ENCODE measurements at places on chromosomes 1 and 21.

- DNase-seq, result no peak
Observed at GRCh38 chr1:118739501-118739900, 248.6 kb downstream of the TBX15 start.

GRCh38 chr21:34935452-34935851 is 113.7 kb downstream of the RUNX1 start:
- no peak for DNase-seq

DNA sequence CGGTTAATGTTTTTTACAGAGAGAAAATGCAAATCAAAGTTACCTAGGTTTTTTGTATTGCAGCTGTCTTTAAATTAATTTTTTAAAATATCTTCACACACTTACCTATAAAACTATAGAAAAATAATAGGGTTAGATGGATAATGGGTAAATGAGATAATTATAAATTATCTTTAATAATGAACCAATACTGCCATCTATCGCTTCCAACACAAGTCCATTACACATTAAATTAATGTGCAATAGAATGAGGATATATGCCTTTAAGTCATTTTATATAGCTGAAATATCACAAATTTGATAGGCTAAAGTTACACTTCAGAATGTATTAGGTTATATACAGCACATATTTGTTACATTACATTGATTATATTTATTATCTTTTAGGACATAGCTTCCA is 2212.8 kb downstream of the MRPL39 start:
- no peak for DNase-seq

- DNase-seq, result no peak
Observed at GRCh38 chr1:92511541-92511940, 24.8 kb upstream of the GFI1 start.

GRCh38 chr1:67294836-67295617 is 12.6 kb upstream of the IL12RB2 start:
- no peak for DNase-seq

DNA sequence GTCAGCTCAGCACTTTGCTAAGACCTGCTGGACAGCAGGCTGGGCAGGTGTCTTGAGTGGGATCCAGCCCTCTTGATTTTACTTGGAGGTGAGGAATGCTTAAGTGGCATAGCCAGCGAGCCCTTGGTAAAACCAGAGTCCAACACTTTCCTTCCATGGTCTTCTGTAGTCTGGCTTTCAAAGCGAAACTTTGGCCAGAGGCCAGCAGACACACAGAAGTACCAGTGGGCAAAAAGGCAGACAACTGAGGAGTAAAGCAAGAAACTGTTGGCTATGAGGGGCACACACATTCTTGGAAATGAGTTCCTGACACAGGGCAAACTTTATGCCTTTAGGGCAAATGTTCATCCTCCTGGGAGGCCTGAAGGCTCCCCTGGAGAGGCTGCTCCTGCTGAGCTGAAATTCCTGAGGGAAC is 281.0 kb upstream of the POU3F1 start:
- DNase-seq, result no peak

- DNase-seq, result no peak
Observed at GRCh38 chr1:157497284-157497683, 55.0 kb downstream of the FCRL5 start.

GRCh38 chr1:218812360-218812759 is 361.3 kb upstream of the LYPLAL1 start:
- DNase-seq, result no peak

DNA sequence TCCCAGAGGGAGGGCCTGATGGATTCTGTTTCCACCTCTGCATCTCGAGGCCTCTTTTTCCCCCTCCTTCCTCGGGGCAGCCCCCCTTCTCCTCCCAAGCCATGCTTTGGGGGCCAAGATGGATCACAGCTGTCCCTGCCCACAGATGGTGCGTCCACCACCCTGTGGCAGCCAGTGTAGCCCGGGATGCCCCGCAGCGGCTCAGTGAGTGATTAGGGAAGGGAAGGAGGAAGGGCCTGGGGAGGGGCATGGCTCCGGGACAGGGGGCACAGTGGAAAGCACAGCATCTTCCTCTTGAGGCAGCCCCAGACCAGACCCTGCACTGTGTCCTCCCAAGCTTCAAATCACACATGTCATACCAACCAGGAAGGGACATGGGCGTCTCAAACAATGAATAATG is 622.4 kb downstream of the MATN1 start:
- DNase-seq, result no peak

DNA sequence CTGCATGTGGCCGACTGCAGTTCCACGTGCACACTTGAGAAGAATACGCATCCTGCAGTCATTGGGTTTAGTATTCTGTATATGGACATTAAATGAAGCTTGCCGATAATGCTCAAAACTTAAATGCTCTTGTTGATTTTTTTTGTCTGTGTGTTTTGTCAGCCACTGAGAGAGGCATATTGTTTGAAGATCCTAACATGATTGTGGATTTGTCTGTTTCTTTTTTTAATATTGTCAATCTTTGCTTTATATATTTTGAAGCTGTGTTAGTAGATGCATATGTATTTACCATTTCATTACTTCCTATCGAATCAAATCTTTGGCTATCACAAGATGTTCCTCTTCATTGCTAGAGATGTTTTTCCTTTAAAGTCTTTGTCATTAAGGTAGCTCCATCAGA is 73.2 kb downstream of the FHAD1 start:
- no peak for DNase-seq

DNA sequence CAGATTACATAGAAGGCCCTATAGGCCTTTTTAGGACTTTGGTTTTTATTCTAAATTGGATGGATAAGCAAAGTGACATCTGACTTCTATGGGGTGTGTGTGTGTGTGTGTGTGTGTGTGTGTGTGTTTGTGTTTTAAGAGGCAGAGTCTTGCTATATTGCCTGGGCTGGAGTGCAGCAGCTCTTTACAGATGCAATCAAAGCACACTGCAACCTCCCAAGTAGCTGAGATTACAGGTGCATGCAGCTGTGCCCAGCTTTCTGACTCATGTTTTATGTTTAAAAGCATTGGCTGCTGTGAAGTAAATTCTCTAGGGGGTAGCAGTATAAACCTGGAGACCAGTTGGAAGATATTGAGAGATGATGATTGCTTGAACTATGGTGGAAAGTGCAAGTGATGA is 12.4 kb upstream of the EVI5 start:
- no peak for DNase-seq

GRCh38 chr1:154384650-154385489 is 20.3 kb upstream of the IL6R start:
- DNase-seq, result no peak

GRCh38 chr1:2237773-2238172 is 9.7 kb downstream of the SKI start:
- no peak for DNase-seq

DNA sequence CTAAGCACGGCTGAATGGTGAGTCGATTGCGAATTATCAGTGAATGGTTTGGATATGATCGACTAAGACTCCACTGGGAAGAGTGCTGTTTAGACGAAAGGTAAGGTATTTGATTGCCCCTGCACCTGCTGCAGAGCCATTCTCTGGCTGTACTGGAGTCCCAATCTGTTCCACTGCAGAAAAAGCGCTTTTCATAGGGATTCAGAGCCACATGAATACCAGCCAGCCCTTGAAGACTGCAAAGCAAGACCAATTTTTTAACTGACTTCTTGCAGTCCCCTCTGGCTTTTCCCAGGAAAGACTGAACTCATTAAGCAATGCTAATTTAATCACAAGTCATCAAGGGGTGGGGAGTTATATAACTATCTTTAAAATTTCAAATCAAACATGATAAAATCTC is 1.3 kb downstream of the GREM2 start:
- no peak for DNase-seq

GRCh38 chr1:66283622-66284041 is 250.3 kb upstream of the SGIP1 start:
- no peak for DNase-seq

GRCh38 chr1:240608707-240609106 is 3.2 kb downstream of the GREM2 start:
- DNase-seq, result no peak

DNA sequence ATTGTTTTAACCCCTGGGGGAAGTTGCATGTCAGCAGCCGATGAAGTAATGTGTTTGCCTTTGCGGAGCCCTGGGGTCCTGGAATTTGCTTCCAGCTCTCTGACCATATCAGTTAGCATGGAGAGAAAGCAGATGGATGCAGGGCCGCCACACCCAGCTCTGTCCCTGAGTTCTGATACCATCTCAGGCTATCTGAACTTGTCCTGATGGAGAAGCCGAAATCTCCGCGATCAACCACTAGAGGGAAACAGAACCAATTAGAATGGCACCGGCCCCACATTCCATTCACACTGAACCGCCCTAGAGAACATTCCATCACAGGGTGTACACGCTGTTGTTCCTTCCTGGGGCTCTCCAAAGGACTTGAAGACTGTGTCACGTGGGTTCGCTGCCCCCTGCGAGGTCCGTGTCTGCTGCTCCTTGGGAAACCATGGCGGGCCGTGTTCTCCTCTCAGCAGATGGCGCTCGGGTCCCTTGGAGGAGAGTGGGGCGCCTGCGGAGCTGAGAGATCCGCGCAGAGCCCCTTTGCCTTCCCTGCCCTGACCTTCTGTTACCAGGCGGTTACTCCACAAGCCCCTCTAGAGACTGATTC is 75.4 kb downstream of the ABCA4 start:
- peak; percentile 8 for DNase-seq

GRCh38 chr1:207719234-207719633 is 32.6 kb upstream of the CD46 start:
- DNase-seq, result no peak

DNA sequence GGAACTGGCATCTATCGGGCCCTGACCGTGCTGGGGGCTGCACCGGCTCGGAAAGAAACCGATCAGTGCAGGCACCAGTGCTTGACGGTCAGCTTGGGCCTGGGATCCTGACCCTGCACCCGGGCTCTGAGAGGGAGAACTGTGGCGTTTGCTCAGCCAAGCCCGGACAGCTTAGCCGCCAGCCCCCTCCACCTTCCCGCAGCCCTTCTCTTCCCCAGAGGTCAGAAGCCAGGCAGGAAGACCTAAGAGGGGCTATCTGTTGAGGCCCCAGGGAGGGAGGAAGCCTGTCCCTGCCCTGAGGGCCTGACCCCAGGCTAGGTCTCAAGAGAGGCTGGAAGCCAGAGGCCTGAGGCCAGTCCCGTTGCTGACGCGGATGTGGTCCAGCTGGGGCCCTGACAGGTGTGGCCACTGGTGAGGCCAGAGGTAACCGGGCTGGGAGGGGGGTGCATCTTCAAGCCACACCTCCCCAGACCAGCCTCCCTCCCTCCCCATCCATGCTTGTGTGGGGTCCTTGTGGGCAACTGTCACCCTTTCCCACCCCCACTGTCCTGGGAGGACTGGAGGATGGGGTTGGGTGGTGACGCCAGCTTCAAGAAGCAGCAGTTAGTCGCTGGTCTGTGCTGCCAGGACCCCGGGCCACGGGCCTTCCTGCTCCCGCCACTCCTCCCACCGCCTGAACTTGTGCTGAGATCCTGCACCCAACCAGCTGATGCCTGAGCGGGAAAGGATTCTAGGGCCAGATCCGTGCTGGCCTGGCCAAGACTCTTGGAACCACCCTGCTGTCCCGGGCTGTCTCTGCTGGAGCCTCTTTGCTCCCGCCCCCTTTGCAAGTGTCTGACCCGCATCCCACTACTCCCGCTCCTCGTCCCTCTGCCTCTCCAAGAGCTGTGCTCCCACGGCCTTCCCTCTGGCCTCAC is 2.6 kb upstream of the DVL1 start:
- DNase-seq, result no peak

DNA sequence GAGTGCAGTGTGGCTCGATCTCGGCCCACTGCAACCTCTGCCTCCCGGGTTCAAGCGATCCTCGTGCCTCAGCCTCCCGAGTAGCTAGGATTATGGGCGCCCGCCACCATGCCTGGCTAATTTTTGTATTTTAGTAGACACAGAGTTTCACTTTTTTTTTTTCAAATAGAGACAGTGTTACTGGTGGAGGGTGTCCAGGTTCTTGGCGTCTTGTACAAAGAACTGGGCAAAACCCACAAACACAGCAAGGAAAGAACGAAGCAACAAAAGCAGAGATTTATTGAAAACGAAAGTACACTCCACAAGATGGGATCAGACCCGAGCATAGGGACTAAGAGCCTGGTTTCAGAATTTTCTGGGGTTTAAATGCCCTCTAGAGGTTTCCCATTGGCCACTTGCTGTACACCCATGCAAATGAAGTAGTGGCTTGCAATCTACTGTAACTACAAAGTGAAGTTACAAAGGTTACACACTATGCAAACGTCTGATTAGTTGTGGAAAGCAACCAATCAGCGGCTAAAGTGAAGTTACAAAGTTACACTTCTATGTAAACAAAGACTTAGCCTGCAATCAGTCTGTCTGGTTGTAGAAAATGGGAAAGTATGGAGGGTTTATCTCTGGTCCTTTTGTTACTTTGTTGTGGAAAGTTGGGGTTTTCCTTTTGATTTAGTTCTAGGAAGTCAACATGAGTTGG is 199.1 kb downstream of the DYRK1A start:
- no peak for DNase-seq

GRCh38 chr1:24934310-24935195 is 4.5 kb upstream of the RUNX3 start:
- DNase-seq, result no peak

GRCh38 chr21:46191257-46191685 is 7.0 kb upstream of the SPATC1L start:
- DNase-seq, result no peak

GRCh38 chr1:37437087-37437486 is 37.3 kb upstream of the ZC3H12A start:
- DNase-seq, result no peak

DNA sequence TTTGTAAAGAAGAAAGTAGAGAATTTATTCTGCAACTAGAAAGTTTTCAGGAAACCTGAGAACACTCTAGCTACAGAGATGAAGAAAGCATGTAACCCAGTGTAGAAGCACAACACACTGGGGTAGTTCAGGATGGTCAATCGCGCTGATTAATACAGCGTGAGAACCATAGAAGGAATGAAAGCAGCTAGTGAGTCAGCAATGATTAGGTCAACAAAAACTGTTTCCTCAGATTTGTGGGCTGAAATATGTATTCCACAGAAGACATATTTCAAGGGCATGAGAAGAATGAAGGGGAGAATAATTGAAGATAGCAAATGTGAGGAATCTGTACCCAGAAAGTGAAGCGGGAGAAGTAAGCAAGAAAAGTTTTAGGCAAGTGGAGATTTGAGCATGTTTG is 97.8 kb upstream of the ADGRL2 start:
- no peak for DNase-seq

DNA sequence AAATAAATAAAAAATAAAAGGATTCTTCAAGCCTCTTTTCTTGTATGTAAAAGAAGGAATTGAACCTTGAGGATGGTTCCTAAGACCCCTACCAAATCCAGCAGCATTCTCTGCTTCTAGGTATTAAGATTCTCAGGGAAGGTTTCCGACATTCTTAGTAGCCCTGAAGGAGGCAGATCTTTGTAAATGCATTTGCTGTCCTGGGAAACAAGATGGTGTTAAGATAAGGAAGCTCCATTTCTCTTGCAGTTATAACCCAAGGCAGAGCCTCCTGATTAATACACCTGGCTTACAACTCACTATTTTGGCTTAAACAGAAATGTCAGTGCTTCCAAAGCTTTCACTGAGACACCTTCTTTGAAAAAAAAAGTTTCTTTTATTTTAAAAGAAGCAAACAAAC is 393.8 kb downstream of the DISC1 start:
- no peak for DNase-seq

- DNase-seq, result no peak
Observed at GRCh38 chr21:37139902-37140301, 66.8 kb downstream of the TTC3 start.

Measured in activated CD4-positive, alpha-beta T cell treated with anti-CD3 and anti-CD28 coated beads for 24 hours (primary cell).